ENCODE measurements at places on chromosomes 12 and 14. TPM values are rescaled to one million over a fixed set of nuclear protein-coding genes. Genes with fewer than 3 reads are reported as not detected.

- no peak for DNase-seq
- H3K4me3 ChIP-seq = no peak overlapping the region
- H3K27me3 ChIP-seq = no peaks in the 10 kb centered on the region
- H3K27ac ChIP-seq = no peak overlapping the region
- peaks cover 16% of the 10 kb centered on the region for H3K4me1 ChIP-seq
- peaks cover 5% of the 10 kb centered on the region for H3K36me3 ChIP-seq
Measured at GRCh38 chr12:21642707-21643389, 14.8 kb downstream of the LDHB start.

The KCNJ8 gene
- total RNA-seq = 0.66 TPM

DNA sequence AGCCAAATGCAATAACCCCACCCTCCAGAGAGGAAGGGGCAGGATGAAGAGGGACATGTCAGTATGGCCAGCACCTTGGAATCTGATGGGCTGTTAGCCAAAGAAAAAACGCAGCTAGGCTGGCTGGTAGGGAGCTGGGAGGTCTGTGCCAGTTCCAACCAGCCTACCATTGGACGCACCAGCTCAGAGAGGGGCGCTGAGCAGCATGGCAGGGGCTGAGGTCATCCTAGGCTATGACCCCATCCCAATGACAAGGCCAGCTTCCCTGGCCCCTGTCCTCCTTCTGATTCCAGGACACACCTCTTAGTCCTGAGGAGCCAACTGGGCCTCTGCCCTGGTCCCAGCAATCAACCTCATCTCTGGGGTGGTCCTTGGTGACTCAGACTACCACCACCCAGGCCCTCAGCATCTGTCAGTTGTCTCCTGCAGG lies 12.2 kb downstream of the ACTN1 start:
- DNase-seq = no peak
- peaks cover 28% of the 10 kb centered on the region for H3K4me1 ChIP-seq
- H3K27ac ChIP-seq = no peak overlapping the region
- no peak overlapping the region for H3K4me3 ChIP-seq
- no peaks in the 10 kb centered on the region for H3K36me3 ChIP-seq

The CISTR gene
- not detected for total RNA-seq

- no peaks in the 10 kb centered on the region for H3K36me3 ChIP-seq
- no peak overlapping the region for H3K27ac ChIP-seq
- peaks cover 16% of the 10 kb centered on the region for H3K4me1 ChIP-seq
- no peak for DNase-seq
Measured at GRCh38 chr14:68947802-68948201, 31.3 kb downstream of the ACTN1 start.

- H3K4me1 ChIP-seq = no peaks in the 10 kb centered on the region
- H3K4me3 ChIP-seq = no peak overlapping the region
- H3K27me3 ChIP-seq = no peaks in the 10 kb centered on the region
- H3K27ac ChIP-seq = no peak overlapping the region
- H3K36me3 ChIP-seq = no peaks in the 10 kb centered on the region
Measured at GRCh38 chr12:71420775-71421406, 18.7 kb upstream of the LGR5 start.

- H3K4me1 ChIP-seq = no peaks in the 10 kb centered on the region
- no peaks in the 10 kb centered on the region for H3K27me3 ChIP-seq
- H3K4me3 ChIP-seq = no peak overlapping the region
- DNase-seq = no peak
- H3K27ac ChIP-seq = no peak overlapping the region
Measured at GRCh38 chr14:53900499-53900898, 56.1 kb downstream of the BMP4 start.

- H3K36me3 ChIP-seq = no peaks in the 10 kb centered on the region
- H3K27me3 ChIP-seq = no peaks in the 10 kb centered on the region
- no peak for DNase-seq
- H3K4me3 ChIP-seq = no peak overlapping the region
- H3K27ac ChIP-seq = no peak overlapping the region
- H3K4me1 ChIP-seq = no peaks in the 10 kb centered on the region
Measured at GRCh38 chr12:93366422-93366821, 11.3 kb upstream of the NUDT4 start.

DNA sequence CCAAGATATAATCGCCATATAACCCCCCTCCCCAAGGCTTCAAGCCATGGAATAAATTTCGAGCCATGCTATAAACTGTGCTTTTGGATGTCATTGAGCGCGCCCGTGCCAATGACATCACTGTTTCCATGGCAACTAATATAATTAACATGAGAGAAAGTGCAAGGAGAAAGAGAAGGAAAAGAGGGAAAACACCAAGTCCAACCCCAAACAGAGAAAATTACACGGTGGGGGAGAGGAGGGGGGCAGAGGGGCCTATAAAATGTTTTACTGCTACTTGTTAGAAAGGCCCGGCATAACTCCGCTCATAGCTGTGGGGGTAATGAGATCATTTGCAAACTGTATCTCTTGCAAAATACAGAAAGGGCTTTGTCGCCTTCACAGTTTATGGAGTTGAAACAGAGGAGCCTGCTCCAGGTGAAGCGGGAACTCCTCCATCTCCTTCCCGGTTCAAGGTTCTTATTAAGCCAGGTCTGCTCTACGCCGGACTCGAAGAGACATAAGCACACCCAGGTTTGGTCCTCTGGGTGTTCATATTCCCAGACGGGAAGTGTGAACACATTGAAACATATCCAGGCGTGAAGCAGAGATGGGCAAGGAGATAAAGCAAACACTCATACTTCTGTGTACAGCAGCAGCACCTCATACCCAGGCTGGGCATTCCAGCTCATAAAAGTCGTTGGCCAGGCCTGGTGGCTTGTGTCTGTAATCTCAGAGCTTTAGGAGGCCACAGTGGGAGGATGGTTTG lies 99.1 kb upstream of the MAP1LC3B2 start:
- H3K27ac ChIP-seq = no peak overlapping the region
- no peak for DNase-seq
- no peaks in the 10 kb centered on the region for H3K36me3 ChIP-seq

The SOCS2 gene
- total RNA-seq = 36.6 TPM

- peaks cover 15% of the 10 kb centered on the region for H3K4me1 ChIP-seq
- no peak for DNase-seq
Measured at GRCh38 chr12:132320767-132321211, 8.6 kb downstream of the GALNT9 start.

The A2M gene
- 346 TPM for total RNA-seq

- H3K36me3 ChIP-seq = no peaks in the 10 kb centered on the region
- peak overlapping the region; percentile 22 for H3K27ac ChIP-seq
- DNase-seq = no peak
- H3K27me3 ChIP-seq = no peaks in the 10 kb centered on the region
- peaks cover 4% of the 10 kb centered on the region for H3K4me1 ChIP-seq
Measured at GRCh38 chr12:116539905-116540482, 19.2 kb upstream of the MAP1LC3B2 start.

The MYF6 gene
- not detected for total RNA-seq

GRCh38 chr12:117277875-117278274 lies 83.6 kb downstream of the NOS1 start:
- no peak overlapping the region for H3K27ac ChIP-seq
- peaks cover 2% of the 10 kb centered on the region for H3K27me3 ChIP-seq
- no peaks in the 10 kb centered on the region for H3K36me3 ChIP-seq
- H3K4me3 ChIP-seq = no peak overlapping the region
- peaks cover 8% of the 10 kb centered on the region for H3K4me1 ChIP-seq

The ZC2HC1C gene
- 3.2 TPM for total RNA-seq

GRCh38 chr12:106309671-106310505 lies 7.4 kb downstream of the TCP11L2 start:
- peaks cover 3% of the 10 kb centered on the region for H3K4me1 ChIP-seq
- DNase-seq = no peak
- no peak overlapping the region for H3K27ac ChIP-seq

GRCh38 chr14:95493503-95493902 lies 22.9 kb downstream of the SYNE3 start:
- no peak for DNase-seq
- H3K27ac ChIP-seq = no peak overlapping the region
- H3K4me1 ChIP-seq = peaks cover 12% of the 10 kb centered on the region
- H3K4me3 ChIP-seq = no peak overlapping the region
- no peaks in the 10 kb centered on the region for H3K27me3 ChIP-seq
- H3K36me3 ChIP-seq = peaks cover 5% of the 10 kb centered on the region

The PFKM gene
- 169 TPM for total RNA-seq
